Thymus (tissue), 14 donors: ENCODE measurements at places on chromosomes 3 and 15. TPM values are rescaled to one million over a fixed set of nuclear protein-coding genes. Genes with fewer than 3 reads are reported as not detected.

Gene PROS1
- total RNA-seq = 2.7 TPM

Gene GOLGA8N
- 2.2 TPM for total RNA-seq

Gene CADM2
- 0.66 TPM for total RNA-seq

Gene FETUB
- 0.09 TPM for total RNA-seq

Gene ZNF502
- total RNA-seq = 4.9 TPM

Gene STRIT1
- not detected for total RNA-seq

Gene USP19
- 31.5 TPM for total RNA-seq

Gene IL5RA
- total RNA-seq = 0.85 TPM

Gene TIGIT
- 5.8 TPM for total RNA-seq

Gene FAM3D
- 0.14 TPM for total RNA-seq

Gene NOX5
- total RNA-seq = 0.19 TPM

Gene GATM
- total RNA-seq = 40.2 TPM
